ENCODE measurements at places on chromosomes 6 and 20.

GRCh38 chr6:79079561-79080041 lies 1.5 kb upstream of the PHIP start:
- no peak for DNase-seq

DNA sequence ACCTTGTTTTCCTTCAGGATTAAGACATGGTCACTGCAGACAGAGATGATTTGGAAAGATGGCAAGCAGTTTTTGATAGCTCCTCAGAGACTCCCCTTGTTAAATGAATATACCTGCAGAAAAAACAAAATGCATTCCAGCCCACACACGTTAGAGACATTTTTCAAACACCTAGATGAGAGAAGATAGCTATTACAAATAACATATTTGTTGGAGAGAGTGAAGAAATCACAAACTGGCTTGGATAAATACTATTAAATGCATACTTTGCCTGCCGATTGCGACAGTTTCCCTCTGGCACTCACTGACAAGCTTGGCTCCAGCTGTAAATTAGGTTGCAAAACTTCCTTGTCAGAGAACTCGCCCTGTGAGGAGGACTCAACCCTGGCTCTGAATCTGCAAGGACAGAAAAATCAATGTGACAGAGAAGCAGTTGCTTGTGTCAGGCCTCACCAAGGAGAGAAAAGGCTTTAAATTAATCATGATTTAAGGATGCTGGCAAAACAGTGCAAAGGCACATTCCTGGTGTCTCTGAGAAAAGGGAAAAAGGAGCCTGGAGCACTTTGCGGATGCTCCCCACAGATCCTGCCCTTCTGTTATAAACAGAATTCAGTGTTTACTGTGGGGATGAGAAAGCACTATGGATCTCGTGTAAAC lies 423.7 kb upstream of the MARCKS start:
- DNase-seq: no peak

DNA sequence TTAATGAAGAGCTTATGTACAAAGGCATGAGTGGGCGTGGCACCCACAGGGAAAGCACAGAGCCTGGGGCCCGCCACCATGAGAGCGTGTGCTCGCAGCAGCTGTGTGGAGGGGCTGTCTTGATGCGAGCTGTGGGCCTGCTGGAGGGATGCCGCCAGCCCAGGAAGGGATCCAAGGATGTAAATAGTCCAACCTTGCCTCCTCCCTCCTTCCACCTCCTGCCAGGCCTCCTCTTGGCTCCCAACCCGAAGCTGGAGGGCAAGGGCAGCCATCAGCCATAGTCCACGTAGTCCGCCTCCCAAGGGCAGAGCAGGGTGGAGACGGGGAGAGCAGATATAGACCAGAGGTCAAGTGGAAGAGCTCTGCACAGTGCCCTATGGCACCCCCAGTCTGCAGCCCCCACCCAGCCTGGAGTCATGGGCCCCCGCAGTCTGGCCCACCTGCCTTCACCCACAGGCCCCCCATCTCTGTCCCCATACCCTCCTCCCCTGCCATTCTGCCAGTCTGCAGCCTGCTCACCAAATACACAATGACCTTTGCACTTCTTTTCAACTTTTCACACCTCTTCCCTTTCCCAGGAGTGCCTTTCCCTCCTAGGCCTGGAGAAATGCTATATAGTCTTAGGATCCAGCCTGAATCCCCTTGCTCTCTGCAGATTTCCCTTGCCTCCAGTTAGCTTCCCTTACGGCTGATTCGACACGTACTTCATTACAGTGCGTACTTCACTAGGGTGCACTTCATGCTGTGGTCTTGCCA lies 77.1 kb downstream of the SHLD1 start:
- no peak for DNase-seq

DNA sequence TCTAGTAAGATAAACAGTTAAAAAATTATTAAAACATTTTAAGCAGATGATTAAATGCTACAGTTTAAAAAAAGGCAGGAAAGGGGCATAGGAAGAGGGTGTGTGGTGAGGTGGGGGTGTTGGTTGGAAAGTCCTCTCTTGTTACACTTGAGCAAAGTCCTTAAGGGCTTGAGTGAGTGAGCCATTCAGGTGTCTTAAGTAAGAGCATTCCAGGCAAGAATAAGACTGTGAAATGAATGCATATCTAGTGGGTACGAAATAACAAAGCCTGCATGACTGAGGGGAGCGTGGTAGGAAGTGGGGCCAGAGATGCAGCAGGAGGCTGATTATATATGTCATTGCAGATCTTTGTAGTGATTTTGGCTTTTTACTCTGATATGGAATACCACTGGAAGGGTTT lies 5.1 kb downstream of the CDKAL1 start:
- DNase-seq: no peak

- DNase-seq: no peak
Measured at GRCh38 chr6:100346828-100347227, 117.9 kb downstream of the SIM1 start.

DNA sequence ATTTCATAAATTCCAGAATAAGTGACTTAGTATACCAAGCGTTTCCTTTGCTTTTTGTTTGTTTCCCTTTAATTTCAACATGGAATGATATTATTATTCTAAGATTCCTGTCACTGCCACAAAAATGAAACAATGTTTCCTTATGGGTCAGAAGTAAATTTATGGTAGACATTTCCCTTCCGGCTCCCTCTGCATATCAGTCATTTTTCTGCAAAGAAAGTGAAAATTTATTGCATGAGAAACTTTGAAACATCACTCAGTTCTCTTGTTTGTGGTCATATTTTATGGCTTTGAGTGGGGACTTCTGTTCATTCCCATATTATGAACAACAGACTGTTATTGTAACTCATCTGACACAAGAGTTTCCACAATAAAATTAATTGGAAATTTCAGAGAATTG lies 97.8 kb downstream of the NKAIN2 start:
- no peak for DNase-seq

DNA sequence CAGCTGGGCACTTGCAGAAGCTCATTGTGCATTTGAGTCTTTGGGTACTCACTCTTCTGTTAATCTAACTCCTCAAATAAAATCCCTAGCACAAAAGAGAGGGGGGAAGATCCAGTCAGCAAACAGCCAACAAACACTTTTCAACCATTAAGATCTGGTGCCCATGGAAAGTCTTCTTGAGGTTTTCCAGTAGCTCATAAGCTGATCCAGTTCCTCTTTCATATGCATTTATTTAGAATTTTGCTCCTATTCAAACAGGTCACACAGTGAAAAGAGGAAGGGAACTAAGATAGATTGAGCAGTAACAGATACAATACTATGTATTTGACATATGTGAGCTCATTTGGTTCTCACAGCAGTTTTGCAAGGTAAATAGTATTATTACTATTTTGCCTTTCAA lies 38.6 kb downstream of the HLA-DPB1 start:
- DNase-seq: no peak

DNA sequence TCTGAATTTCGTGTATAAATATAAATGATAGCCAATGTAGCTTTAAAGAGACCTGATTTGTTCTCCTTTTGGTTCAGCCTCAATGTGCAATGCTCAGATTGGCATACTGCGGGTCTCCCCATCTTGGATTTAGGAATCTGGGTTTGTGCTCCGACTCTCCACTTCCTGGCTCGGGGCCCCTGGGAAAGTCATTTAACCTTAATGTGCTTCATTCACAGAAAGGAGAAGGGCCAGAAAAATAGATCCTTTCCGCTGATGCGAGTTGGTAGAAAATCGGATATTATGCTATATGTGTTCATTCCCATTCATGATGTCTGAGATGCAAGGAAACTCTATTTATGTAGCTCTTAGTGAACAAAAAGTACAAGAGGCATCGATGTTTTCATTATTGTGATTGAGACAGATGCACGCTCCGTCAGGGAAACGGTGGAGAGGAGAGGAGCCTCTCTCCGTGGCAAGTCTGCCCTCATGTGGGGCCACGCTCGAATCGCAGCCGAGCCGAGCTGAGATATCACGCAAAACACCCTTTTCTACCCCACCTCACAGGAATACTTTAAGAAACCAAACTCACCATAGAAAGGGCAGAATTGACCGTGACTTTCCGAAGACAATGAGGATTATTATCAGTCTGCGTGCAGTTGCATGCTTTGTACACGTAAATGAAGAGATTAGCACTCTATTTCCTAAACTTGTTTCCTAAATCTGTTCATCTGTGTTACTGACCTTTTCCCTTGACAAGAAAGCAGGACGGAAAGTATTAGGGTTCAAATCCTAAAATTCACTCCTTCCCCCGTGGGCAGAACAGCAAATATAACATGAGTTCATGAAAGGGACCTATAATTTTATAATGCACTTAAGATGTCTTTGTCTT lies 136.6 kb downstream of the COL9A1 start:
- DNase-seq: peak; percentile 10

GRCh38 chr6:135871296-135871695 lies 19.8 kb downstream of the PDE7B start:
- DNase-seq: no peak

DNA sequence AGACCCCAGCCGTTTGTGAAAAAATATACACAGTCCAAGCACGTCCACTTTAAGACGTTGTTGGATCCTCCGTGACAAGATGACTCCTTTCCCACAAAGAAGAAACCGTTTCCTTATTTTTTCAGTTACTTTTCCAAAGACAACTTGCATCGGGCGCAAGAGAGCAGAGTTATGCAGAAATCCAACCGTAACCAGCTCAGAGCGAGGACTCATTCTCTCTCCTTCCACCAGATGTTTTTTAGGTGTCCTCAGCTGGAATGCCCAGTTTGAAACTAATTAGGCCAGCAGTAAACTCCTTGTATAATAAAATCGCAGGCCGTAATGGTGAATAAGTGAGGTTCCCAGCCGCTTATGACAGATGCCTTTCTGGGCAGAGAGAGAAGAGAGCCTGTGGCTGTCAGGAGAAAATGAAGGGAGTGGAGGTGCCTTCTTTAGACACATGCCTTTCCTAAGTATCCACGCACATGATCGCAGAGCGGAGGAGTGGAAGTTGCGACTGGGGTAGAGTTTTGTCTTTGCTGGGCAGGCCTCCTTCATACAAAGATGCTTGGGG lies 2.8 kb downstream of the EYA2 start:
- no peak for DNase-seq

GRCh38 chr6:159761129-159761872 lies 544 bp upstream of the ACAT2 start:
- no peak for DNase-seq

DNA sequence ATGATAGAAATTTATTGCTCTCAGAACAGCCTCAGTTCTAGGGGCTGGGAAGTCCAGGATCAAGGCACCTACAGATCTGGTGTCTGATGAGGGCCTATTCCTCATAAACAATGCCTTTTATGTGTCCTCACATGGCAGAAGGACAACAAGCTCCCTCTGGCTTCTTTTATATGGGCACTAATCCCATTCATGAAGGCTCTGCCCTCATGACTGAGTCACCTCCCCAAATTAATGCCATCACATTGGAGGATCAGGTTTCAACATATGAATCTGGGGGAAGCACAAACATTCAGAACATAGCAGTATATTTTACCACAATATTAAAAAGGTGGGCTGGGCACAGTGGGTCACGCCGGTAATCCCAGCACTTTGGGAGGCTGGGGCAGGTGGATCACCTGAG lies 58.5 kb upstream of the CCN6 start:
- no peak for DNase-seq

DNA sequence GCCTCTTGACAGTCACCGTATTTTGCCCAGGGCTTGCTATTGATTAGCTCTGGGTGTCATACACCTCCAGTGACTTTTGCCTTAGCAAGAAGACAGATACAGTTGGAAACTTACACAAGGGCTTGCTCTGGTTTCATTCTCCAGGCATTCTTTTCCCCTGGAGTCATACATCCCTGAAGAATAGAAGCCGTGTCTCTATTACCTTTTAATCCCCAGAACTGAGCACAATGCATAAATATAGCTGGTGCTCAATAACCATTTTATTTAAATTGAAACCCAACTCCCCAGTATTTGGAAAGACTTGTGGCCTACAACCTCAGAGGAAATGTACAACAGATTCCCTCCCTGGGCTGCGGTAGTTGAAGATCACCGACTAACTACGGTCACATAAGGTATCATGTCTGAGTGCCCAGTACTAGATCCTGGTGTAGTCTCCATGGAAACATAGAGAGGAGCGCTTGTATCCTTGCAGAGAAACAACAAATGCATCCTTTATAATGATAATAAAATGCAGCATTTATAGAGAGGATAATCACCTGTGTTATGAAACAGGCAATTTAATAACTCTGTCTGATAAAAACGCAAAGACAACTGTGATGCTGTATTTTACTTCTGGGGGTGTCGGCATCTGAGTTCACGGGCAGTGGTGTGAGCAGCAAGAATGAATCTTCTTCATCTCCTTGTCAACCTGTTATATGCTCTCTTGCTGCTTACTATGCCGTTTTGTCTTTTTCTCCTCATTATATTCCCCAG lies 401.2 kb upstream of the AGPAT4 start:
- no peak for DNase-seq

DNA sequence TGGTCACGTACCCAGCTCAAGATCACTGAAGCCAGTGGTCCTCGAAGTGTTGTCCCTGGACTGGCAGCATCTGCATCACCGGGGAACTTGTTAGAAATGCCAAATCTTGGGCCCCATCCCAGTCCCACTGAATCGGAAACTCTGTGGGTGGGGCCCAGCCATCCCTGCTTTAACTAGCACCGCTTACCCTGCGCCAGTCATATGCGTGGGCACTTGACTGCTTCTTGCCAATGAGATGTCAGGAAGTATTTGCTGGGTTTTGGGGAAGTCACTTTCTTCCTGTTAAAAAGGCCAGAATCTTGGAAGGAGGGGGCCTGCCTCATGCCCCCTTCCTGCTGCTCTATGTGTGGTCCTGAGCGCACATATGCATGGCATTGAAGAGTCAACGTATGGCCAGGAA lies 11.7 kb upstream of the SULF2 start:
- DNase-seq: no peak

- DNase-seq: no peak
Measured at GRCh38 chr6:170041526-170041925, 249.4 kb downstream of the DLL1 start.

DNA sequence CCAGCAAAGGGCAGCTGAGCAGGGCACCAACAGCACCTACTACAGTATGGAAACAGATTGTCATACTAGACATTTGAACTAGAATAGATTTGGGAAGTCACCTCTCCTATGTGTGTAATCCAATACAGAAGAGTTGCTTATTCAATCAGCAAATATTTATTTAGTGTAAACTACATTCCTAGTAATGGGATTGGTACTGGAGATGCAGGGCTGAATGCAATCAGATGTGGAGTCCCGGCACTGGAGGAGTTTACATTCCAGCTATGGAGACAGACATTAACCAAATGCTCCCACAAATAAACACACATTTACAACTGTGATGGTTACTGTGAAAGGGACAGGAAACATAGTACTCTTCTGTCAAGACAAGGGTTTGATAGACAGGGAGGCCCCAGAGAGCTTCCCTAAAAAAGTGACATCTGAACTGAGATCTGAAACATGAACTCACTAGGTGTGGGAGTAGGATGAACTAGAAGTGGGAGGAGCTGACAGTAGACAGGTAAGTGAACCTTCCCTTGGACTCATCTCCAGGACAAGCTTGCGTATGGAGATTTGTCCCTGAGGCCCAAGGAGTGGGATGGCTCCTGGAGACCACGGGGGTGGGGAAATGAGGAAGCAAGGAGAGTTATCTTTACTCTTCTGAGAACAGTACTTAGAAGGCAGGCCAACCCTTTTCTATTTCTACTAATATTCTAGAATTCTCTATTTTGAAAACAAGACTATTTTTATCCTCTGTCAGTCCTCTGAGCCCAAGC lies 420.5 kb downstream of the MAFB start:
- DNase-seq: no peak

GRCh38 chr6:127458817-127459216 lies 372 bp downstream of the KIAA0408 start:
- no peak for DNase-seq

Data from 8988T (cell line).